CD14-positive monocyte (primary cell): ENCODE measurements at places on chromosomes 2 and 18. TPM values are rescaled to one million over a fixed set of nuclear protein-coding genes. Genes with fewer than 3 reads are reported as not detected.

- DNase-seq: no peak
These were observed 72.2 kb upstream of the TMEM17 start for GRCh38 chr2:62577994-62578781.

Gene TTC31
- 19.6 TPM for polyA plus RNA-seq

DNA sequence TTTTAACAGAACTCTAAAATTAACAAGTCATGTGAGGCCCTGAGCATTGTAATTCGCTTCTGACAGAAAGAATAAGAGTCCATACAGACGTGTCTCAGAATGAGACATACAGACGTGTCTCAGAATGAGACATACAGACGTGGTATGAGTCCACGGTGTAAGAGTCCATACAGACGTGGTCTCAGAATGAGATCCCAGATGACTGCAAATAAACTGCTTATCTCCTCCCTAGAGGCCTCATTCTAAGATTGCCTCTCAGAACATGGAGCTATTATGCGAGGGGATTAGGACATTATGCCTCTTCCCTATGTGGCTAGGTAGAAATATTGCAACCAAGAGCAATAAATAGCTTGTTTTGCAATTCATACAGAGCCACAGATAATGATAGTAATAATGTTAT is 63.9 kb downstream of the NEB start:
- no peak for DNase-seq

- DNase-seq: peak; percentile 47
These were observed 27.3 kb downstream of the CYB5A start for GRCh38 chr18:74264303-74265020.

- no peak for DNase-seq
These were observed 65.4 kb upstream of the HDAC4 start for GRCh38 chr2:239466061-239466754.

DNA sequence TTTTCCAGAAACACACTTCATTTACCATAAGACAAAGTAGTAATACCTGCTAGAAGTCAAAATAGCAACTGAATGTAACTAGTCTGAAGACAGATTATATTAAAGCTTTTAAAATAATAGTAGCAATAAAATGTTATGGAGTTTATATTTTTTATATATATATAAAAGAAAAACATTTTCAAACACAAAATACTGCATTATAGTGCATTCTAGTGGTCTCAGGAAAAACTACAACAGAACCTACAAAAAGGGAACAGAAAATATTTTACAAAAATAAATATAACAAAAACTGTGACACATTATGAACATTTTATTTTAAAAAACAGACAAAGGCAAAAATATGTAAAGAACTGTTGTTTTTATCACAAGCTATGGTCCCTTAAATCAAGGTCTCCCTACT is 48.0 kb downstream of the STRN start:
- no peak for DNase-seq

Gene IL1RN
- 109 TPM for polyA plus RNA-seq

DNA sequence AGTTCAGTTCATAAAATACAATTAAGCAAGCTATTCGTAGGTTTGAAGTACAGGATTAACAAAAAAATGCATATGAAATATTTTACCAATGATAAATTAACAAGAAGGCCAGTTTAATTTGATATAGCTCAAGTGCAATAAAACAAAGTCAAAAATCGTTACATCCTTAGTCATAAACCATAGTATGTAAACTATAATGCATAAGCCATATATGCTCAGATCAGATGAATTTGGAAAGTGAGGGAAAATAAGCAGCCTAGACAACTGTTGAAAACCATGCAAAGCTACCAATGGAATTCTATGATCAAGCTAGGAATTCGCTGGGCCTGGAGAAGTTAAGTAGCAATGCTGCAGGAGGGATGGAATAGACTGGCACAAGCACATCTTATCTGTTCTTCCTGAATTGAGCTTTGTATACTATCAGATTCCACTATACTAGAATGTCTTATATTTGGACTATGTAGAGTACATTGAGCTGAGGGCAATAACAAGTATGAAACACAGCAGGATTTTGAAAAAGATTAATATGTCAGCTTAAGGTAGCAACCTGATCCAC is 682.0 kb downstream of the IRS1 start:
- DNase-seq: no peak

Gene AGXT
- not detected for polyA plus RNA-seq

Gene SCYGR4
- polyA plus RNA-seq: not detected in 2 replicates
